ENCODE measurements at places on chromosomes 4 and X.

- DNase-seq, result no peak
Measured at GRCh38 chrX:32448320-32448719, 763.0 kb downstream of the DMD start.

GRCh38 chr4:118287711-118288451, 64.9 kb downstream of the PRSS12 start:
- DNase-seq, result no peak

- DNase-seq, result peak; percentile 51
Measured at GRCh38 chrX:15471028-15471427, 22.1 kb downstream of the PIR start.

DNA sequence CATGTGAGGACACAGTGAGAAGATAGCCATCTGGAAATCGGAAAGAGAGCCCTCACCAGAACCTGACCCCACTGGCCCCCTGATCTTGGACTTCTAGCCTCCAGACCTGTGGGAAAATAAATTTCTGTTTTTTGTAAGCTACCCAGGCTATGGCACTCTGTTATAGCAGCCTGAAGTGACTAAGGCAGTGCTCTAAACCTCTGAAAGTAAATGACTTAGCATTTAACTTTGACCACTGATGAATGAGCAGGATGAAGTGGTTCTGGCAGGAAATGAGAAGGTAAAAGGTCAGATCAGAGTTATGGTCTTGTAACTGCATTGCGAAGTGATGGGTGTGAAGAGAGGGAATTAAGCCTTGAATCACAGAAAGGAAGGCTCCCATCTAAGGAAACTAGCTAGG, 17.0 kb downstream of the GPAT3 start:
- no peak for DNase-seq
